ENCODE measurements at places on chromosomes 4 and X.

GRCh38 chrX:10177601-10178000, 20.8 kb downstream of the CLCN4 start:
- no peak for DNase-seq

GRCh38 chr4:97589481-97590196, 553.6 kb downstream of the STPG2 start:
- no peak for DNase-seq

- DNase-seq: no peak
Observed at GRCh38 chr4:43325220-43325967, 432.9 kb downstream of the GRXCR1 start.

DNA sequence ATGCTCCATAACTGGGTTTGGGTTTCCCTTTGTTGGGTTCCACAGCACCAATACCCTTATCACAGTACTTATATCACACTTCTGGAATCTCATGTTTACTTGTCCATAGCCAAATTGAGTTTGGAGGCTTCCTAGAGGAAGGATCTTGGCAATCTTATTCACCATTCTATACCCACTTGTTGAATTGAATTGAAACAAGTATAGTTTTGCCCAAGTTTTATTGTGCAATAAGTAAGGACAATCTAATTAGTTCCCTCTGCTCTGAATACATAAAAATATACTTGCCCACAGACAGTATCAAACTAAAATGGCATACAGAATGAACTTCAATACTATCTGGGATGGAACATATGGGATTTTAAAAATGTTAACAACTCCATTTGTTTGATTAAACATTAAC, 40.3 kb downstream of the SEC31A start:
- no peak for DNase-seq

DNA sequence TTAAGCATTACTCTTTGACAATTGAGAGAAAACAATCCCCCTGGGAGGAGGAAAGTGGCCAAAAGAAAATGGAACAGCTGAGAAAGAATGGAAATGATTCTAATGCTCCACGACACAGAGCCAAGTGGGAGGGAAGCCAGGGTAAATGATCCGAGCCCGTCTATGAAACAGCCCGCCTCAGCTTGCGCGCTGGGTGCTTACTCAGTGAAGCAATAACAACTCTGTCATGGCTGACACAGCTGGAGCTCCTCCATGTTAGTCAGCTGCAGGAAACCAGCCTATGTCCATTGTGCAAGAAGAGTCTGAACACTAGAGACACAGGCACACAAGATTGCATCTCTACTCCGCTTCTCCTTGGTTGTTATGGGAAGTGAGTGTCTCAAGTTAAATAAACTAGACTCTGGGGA, 19.3 kb downstream of the NOA1 start:
- DNase-seq: no peak

DNA sequence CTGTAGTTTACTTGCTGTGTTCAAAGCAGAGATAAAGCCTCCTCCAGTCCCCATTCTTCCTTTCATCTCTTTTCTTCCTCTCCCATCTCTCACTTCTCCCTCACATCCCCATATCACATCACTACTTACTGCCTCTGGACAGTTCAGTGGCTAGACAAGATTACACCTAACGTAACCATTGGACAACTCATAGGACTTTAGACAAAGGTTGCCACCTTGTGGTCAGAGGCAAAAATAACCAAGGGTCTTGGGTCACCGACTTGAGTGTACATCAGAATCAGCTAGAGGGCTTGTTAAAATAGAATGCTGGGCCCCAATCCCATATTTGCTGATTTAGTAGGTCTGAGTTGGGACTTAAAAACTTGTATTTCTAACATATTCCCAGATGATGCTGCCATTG, 109.3 kb upstream of the DGKK start:
- DNase-seq: no peak

GRCh38 chr4:185396724-185397385, at the start of gene ANKRD37:
ANKRD37 (plus strand) TSS chr4:185396841; CDS start chr4:185396924, 83 bp downstream.
- DNase-seq: no peak

GRCh38 chrX:107741404-107741790, 34.2 kb downstream of the TSC22D3 start:
- DNase-seq: no peak

- no peak for DNase-seq
Observed at GRCh38 chrX:136666088-136666487, 18.1 kb downstream of the CD40LG start.

DNA sequence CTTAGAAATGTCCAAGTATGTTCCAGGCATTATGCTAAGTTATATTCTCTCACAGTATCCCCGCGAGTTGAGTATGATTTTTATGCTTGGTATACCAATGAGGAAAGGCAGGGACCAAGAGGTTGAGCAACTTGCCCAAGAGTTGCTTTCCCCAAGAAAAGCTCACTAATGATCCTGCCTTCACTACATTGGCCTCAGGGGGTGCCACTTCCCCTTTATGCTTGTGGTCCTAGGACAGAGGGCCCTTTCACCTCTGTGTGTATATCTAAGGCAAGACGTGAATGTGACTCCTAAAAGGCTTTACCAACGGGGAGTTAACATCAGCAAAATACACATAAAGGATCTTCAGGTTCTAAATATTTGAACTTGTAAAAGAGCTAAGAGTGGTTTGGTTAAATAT, 164.4 kb upstream of the CPEB2 start:
- DNase-seq: no peak

- no peak for DNase-seq
Observed at GRCh38 chrX:39796856-39797255, 300.9 kb downstream of the BCOR start.

DNA sequence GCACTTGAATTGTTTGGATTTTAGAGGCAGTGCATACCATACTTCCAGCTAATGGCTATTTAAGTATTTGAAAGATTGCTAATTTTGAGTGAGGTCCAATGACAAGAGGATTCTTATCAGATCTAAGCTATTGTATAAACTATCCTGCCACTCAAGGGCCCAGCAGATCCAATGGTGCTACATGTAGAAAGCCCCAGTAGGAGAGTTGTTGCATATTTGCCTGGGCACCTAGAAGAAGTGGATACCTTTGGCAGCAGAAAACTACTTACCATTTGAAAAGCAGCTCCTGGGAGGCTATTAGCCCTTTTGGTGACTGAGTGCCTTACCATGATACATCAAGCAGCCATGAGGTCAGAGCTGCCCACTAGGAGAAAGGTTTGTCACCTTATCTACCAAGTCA, 447.3 kb downstream of the C4orf33 start:
- DNase-seq: no peak

DNA sequence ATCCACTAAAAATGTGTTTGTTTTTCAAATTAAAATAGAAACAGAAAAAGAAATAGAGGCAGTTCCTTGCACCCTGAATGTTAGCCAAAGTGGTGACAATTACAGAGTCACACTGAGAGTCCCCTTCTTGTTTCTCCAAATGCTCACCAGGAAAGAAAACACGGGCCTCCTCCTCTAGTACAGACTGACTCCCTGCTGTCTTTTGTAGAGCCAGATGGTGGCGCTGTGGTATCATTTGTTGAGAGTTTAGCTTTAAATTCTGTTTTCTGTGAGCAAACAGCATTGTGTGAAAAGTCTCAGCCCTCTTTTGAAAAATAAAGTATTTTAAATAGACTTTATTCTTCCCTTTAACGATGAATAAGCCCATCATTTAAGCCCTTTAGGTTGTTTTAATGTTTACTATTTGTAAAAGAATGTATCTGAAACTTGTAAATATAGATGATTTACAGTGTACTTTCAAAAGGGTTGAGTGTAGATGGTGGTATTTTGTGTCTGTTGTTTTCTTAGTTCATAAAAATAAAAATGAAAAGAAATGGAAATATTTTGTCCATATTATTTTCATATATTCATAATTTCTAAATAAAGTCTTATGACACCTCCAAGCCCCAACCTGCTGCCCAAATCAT, 36.9 kb upstream of the ATOH1 start:
- no peak for DNase-seq

- no peak for DNase-seq
Observed at GRCh38 chr4:88188738-88189417, 30.4 kb upstream of the ABCG2 start.

DNA sequence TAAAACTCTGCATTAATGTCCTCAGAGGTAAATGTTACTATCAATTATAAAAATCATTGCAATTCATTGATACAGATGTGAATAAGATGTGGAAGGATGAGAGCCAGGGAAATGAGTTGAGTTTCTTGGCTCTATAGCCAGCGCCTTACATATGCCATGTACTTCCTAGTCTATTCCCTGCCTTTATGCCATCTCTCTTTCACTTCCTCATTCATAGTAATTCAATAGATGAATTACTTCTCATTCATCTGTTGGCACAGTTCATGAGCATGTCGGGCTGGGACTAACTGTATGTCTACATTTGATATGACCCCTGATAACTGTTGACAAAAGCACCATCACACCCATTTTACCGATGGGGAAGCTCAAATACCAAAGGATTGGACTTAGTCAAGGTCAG, 55.7 kb downstream of the LNX1 start:
- no peak for DNase-seq

- DNase-seq: no peak
Observed at GRCh38 chr4:39591290-39591689, 47.4 kb downstream of the SMIM14 start.

DNA sequence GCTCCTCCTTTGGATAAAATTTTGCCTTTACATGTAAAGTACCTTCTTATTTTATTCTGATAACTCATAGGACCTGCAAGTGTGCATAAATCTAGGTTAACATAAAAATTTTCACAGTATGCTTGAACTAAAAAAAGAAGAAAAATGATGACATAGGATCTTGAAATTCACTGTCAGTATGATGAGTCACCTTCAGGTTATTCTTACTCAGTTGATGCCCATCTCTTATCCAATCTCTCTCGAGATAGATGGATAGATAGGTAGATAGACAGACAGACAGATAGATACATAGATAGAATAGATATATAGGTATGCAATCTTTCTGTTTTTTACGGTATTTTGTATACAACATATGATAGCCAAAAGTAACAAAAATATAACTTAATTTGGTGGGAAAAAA, 485.5 kb downstream of the NAF1 start:
- DNase-seq: no peak

DNA sequence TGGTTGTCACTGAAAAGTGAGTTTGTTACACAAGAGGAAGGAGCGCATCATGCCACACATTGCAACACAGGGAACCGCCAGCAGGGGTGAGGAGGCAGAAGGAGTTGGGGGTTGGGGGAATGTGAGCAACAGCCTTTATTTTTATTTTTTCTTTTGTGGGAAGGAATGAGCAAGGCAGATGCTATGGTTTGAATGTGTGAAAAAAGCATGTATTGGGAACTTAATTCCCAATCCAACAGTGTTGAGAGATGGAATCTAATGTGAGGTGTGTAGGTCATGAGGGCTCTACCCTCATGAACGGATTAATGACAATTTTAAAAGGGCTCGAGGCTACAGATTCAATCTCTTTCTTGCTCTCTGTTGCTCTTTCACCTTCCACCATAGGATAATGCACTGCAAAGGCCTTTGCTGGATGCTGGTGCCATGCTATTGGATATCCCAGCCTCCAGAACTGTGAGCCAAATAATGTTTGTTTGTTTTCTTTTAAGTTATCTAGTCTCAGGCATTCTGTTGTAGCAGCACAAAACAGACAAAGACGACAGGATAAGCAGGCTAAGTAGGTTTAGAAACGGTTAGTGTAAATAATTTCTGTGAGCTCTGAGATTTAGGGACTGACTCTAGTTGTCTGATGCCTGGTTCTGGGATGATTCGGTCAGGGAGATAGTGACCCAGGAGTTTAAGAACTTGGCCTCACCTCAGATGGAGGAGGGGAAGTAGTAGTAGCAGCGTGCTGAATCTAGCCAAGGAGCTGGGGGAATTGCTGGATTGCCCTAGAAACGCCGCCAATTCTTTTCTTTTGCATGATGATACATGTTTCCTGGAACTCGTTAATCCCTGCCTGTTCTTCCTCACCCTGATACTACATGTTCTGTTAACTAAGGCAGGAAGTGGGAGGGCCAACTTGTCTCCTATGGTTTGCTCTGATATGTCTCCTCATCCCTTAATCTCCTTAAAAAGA, 156.6 kb upstream of the CTSO start:
- DNase-seq: no peak

DNA sequence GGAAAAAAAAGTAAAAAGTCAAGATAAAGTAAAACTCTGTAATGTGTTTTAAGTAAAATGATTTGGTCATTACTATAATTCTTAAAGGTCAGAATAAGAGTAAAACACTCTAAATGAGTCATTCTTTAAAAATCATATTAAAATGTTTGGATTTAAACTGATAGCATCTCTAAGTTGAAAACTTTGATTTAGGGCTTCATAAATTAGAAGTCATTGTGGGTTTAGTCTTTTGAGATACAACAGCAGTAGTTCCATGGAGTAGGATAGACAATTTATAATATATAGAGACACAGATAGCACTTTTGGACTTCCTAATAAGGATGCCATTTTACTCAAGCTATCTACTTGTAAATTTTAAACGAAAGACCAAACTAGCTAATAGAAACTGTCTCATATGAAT, 77.1 kb upstream of the PABPC4L start:
- no peak for DNase-seq

GRCh38 chr4:42600578-42600977, 56.3 kb downstream of the ATP8A1 start:
- no peak for DNase-seq

- no peak for DNase-seq
Observed at GRCh38 chrX:151754641-151755215, 20.2 kb downstream of the CNGA2 start.

GRCh38 chr4:59666645-59667044, 1533.5 kb upstream of the ADGRL3 start:
- DNase-seq: no peak

DNA sequence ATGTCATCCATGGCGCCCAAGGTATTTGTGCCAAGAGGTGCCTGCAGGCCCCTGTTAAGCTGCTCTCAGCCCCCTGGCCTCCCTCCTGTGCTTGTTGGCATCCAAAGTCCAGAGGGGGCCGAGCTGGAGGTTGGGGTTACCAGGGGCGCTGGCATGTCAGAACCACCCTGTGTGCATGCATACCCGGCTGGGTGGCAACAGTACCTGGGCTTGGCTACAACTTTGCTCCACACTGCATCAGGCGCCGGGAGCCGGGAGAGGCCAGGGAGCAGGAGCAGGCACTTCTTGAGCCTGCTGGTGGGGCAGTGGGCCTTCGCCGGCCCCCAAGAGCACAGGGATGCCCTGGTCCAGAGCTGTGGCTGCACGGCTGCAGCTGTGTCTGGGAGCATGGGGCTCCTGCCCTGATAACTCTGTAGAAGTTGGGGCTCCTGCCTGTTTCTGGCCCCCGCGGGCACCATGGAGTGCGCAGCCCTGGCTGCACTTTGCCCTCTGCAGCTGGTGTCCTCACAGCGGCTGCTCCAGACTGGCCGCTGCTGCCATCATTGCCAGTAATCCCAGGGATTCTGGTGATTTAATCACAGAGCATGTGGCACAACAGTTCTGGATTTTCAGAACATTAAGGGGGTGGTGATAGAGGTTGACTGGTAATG, 130.3 kb downstream of the ARHGAP10 start:
- DNase-seq: no peak

- no peak for DNase-seq
Observed at GRCh38 chrX:143788265-143788664, 67.7 kb upstream of the SPANXN2 start.

DNA sequence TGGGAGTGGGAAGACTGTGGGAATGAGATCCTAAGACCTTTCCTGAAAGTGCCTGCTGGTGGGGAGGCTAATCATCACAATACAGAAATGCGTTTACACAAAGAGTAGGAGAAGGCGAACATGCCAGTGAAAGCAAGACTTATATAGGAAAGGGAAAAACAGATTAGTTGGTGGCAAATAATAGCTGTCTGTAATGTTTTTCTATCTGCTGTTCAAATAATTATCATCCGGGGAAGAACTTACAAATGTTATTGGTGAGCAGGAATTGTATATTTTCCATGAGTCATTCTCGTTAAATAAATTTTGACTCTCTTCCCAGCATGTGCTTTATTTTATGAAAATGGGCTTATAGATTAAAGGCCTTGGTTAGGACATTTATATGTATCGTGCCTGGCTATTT, 196.5 kb downstream of the ARHGAP10 start:
- DNase-seq: no peak

GRCh38 chrX:78029663-78030062, 60.2 kb upstream of the PGAM4 start:
- DNase-seq: no peak
